Fibroblast of upper back skin (primary cell): ENCODE measurements at places on chromosomes 4 and X.

DNA sequence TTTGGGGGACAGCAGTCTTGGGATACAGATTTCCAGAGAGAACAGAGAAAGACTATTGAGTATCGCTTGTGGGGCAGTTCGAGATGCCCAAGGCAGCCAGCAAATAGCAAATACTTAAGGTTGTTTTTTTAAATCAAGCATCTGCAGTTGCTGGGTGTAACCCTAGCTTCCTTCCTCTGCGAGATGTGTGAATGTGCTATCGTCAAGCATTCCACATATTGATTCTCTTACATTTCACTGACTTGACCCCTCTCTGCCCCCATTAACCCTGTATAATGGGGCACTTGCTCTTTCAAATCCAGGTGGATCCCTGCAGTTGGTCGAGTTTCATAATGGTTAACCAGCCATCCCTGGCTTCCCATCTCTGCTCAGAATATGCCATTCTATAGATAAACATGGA lies 23.5 kb downstream of the KCNE5 start:
- DNase-seq, result no peak

GRCh38 chr4:45550766-45551366 lies 573.0 kb downstream of the GABRG1 start:
- no peak for DNase-seq

- no peak for DNase-seq
These were observed 88.6 kb downstream of the CENPC start for GRCh38 chr4:67456577-67457196.

- DNase-seq, result peak; percentile 83
These were observed 756.9 kb downstream of the FAT4 start for GRCh38 chr4:126071346-126072333.

DNA sequence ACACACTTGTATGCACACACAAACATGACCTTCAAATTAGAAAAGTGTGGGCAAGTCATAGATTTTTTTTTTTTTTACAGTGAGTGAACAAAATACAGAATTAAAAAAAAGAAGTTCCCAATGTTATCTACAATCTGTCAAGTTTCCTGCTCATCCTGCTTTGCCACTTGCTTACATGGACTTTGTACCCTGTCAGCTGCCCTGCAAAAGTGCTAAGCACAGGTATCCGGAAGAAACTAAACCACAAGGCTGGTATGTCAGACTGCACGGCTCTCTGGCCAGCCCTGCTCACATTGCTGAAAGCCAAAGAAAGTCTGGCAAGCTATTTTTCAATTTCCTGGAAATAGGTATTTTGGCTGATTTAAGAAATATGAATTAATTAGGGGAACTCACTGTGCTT lies 38.9 kb upstream of the BCLAF3 start:
- no peak for DNase-seq

DNA sequence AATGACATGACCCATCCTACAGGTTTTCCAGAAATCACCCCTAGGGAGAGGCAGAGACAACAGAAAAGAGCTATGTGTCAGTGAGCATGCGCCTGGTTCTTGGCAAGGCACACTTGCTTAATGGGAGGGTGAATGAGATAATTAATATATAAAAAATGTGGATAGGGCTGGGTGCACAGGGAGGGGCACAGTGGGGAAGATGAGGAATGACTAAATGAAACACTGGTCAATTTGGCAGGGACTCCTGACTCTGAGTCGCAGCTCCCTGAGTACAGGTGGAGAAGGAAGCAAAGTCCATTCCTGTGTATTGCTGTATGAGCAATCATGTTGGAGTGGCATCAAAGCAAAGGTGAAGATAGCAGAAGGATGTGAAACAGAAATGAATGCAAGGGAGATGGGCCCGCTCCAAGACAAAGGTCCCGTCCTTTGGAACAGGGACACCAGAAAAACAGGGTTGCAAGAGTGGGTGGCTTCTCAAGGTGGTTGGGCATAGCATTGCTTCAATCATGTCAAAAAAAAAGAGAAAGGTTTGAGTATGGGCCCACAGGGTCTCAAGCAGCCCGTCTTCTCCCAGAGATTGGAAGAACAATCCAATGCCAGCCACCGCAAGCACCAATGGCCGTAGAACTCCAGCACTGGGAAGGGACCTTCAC lies 278.4 kb upstream of the AGTR2 start:
- no peak for DNase-seq

GRCh38 chr4:64781737-64782326 lies 372.6 kb upstream of the TECRL start:
- DNase-seq, result peak; percentile 33

GRCh38 chr4:183504930-183505610 lies at the start of gene ING2:
ING2 (plus strand) TSS chr4:183505058; CDS start chr4:183505196, 138 bp downstream.
- DNase-seq, result peak; percentile 70

GRCh38 chrX:40423299-40423698 lies 157.5 kb upstream of the ATP6AP2 start:
- DNase-seq, result peak; percentile 56

DNA sequence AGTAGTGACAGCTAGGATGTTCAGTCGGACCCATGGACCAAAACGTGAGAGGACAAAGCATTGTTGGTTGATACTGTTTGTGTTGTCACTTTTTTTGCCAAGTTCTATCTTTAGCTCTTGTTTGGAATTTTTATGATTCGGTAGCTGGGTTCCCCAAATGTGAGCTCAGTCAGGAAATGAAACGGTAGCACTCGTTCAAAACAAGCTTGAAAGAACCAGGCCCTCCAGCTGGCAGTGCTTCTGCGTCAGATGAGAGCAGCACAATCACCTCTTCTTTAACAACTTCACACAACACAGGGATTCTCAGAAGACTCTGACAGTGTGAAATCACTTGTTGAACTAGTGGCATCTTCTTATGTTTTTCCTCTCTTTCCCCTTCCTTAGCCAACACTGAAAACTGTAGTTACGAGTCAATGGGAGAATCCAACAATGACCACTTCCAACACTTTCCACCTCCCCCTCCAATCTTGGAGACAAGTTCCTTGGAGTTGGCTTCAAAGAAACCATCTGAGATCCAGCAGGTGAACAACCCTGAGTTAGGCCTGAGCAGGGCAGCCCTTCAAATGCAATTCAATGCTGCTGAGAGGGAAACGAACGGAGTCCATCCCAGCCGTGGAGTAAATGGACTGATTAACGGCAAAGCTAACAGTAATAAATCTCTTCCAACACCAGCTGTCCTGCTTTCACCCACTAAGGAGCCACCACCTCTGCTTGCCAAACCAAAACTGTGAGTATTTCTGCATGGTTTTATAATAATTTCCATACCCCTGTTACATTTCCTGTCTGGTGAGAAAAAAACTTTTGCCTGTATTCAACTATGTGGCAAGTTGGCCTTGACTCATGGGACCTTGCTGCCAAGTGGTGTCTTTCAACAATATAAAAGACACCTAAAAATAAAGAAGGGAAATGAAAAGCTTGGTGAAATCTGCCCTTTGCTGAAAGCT lies 214.6 kb downstream of the PALLD start:
- peak; percentile 89 for DNase-seq

DNA sequence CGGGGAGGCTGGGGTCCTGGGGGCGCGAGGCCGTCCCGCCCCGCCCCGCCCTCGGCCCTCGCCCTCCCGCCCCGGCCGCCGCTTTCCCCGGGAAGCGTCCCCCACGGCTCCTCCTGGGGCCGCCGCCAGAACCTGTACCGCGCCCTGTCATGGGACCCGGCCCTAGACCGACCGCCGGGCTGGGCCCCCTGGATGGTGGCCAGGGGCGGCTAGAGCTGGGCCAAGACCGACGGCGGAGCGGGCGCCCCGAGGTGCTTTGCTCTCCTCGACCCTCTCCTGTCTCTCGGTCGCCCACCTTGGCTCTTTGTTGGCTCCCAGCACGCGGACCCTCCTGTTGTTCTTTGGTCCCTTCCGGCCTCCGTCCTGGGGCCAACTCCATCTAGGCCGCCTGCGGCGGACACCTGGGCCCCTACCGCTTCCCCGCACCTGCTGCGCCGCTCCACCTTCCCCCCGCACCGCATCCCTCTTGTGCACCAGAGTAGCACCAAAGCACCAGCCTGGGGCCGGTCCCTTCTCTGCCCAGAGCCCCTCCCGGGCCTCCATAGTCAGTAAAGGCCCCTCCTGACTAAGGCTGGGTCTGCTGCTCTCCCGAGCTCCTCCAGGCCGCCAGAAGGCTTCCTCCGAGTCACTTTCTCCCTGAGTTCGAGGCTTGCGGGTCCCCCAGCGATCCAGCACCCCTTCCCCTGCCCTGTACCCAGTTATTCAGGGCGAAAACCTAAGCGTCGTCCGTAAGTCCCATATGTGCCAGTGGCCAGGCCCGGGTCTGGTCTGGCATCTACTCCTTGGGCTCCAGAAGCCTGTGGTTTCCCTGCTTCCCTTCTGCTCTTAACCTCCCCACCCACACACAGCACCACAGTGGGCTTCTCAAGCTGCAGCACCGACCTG lies 587 bp downstream of the TACC3 start:
- DNase-seq, result no peak

DNA sequence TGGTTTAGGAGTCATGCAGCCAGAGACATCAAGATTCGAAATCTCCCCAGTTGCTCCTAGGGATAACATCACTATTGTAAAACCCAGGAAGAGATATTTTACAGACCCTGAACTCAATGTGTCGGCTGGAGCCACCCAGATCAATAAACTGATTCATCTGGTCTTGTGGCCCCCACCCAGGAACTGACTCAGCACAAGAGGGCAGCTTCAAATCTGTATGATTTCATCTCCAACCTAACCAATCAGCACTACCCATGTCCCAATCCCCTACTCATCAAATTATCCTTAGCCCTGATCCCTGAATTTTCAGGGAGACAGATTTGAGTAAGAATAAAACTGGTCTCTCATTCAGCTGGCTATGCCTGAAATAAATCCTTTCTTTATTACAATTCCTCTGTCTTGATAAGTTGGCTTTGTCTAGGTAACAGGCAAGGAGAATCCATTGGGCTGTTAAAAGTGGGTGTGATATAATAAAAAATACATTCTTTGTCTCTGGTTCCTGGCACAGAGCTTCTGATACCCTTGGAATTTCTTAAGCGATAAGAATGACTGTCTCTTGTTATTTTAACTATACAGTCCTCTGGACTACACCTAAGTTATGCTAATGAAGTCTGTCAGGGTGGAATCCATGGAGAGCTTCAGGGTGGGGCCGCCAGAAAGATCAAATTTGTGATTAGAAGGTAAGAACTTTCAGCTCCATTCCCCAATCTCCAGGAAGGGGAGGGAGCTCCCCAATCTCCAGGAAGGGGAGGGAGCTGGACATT lies 44.3 kb upstream of the TNIP3 start:
- DNase-seq, result no peak

- DNase-seq, result peak; percentile 16
These were observed 123.7 kb downstream of the STOX2 start for GRCh38 chr4:184028561-184029374.

DNA sequence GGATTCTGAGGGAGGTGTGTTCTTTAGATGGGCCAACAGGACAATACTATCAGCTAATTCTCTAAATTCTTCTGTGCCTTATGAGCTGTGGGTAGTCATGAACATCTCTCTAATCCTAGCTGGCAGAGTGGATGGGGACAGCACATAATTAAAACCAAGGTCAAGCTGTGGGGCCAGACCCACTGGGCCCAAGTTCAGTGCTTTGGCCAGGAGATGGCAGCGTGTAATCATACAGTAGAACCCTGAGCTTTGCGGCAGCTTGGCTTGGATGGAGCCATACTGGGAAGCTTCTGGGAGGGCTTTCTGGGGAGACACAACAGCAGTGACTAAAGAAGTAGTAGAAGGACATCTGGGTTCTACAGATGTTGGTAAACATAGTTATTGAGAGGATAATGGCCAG lies 140.3 kb upstream of the CXCL13 start:
- peak; percentile 29 for DNase-seq

- no peak for DNase-seq
These were observed 55.8 kb upstream of the CD99 start for GRCh38 chrX:2635342-2635741.

GRCh38 chr4:111213531-111213930 lies 590.7 kb upstream of the PITX2 start:
- no peak for DNase-seq

DNA sequence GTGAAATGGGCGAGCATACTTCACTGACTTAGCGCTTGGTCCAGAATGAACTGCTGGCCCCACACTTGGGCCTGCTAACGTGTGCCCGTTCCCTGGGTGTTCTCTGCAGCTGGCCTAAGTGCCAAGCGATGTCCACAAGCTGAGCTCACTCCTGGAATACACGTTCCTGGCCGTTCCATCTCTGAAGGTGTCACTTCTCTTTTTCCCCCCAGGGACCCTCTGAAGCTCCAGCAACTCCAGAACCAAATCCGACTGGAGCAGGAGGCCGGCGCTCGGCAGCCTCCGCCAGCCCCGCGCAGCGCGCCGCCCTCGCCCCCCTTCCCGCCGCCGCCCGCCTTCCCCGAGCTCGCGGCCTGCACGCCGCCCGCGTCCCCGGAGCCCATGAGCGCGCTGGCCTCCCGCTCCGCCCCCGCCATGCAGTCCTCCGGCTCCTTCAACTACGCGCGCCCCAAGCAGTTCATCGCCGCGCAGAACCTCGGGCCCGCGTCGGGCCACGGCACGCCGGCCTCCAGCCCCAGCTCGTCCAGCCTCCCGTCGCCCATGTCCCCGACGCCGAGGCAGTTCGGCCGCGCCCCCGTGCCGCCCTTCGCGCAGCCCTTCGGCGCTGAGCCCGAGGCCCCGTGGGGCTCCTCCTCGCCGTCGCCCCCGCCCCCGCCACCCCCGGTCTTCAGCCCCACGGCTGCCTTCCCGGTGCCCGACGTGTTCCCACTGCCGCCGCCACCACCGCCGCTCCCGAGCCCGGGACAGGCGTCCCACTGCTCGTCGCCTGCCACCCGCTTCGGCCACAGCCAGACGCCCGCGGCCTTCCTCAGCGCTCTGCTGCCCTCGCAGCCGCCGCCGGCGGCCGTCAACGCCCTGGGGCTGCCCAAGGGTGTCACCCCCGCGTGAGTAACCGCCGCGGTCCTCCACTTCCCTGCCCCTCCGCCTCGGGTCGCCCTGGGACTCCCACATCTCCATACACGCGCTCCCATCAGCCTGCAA lies 132.3 kb downstream of the CBR4 start:
- DNase-seq, result no peak

GRCh38 chr4:6944301-6945051 lies 34.9 kb downstream of the TBC1D14 start:
- DNase-seq, result peak; percentile 25

- DNase-seq, result no peak
These were observed 247.3 kb downstream of the GPAT3 start for GRCh38 chr4:83783215-83783614.

- no peak for DNase-seq
These were observed 93.5 kb downstream of the MGST2 start for GRCh38 chr4:139759097-139759496.

DNA sequence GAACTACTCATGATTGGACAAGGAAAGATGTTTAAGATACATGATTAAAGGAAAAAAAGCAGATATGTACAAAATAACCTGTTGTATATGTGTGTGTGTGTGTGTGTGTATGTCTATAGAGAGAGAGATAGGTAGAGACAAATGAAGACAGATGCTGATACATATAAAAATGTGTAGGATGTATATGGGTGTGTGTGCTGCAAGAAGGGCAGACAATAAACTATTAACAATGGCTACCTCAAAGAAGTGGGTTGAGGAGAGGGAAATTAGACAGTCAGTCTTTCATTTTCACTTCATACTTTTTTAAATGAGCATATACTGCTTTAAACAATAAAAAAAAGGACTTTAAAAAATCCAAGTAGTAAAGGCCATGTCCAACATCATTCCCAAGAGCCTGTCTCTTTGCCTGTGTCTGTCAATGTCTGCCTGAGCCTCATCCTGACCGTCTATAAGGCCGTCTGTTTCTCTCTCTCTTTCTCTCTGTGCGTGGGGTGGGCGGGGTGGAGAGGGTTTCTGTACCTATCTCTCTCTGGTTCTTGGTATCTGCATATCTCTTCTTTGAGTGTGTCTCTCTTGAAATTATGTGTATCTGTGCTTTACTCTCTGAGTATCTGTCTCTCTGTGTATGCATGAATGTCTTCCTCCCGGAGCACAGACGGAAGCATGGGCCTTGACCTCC lies 62.8 kb downstream of the LRBA start:
- no peak for DNase-seq

- DNase-seq, result no peak
These were observed 29.9 kb upstream of the PCDH19 start for GRCh38 chrX:100440006-100440405.
